ENCODE measurements at places on chromosomes 16 and 17.

GRCh38 chr16:84689111-84689510, 10.7 kb upstream of the USP10 start:
- no peak overlapping the region for H3K27ac ChIP-seq
- DNase-seq = no peak
- H3K36me3 ChIP-seq = no peaks in the 10 kb centered on the region
- H3K27me3 ChIP-seq = no peaks in the 10 kb centered on the region
- no peak overlapping the region for H3K4me3 ChIP-seq
- H3K4me1 ChIP-seq = peaks cover 9% of the 10 kb centered on the region

- H3K36me3 ChIP-seq = no peaks in the 10 kb centered on the region
- H3K27me3 ChIP-seq = peaks cover 5% of the 10 kb centered on the region
- no peaks in the 10 kb centered on the region for H3K4me1 ChIP-seq
- H3K27ac ChIP-seq = no peak overlapping the region
Observed at GRCh38 chr17:5651348-5651747, 67.0 kb upstream of the NLRP1 start.

DNA sequence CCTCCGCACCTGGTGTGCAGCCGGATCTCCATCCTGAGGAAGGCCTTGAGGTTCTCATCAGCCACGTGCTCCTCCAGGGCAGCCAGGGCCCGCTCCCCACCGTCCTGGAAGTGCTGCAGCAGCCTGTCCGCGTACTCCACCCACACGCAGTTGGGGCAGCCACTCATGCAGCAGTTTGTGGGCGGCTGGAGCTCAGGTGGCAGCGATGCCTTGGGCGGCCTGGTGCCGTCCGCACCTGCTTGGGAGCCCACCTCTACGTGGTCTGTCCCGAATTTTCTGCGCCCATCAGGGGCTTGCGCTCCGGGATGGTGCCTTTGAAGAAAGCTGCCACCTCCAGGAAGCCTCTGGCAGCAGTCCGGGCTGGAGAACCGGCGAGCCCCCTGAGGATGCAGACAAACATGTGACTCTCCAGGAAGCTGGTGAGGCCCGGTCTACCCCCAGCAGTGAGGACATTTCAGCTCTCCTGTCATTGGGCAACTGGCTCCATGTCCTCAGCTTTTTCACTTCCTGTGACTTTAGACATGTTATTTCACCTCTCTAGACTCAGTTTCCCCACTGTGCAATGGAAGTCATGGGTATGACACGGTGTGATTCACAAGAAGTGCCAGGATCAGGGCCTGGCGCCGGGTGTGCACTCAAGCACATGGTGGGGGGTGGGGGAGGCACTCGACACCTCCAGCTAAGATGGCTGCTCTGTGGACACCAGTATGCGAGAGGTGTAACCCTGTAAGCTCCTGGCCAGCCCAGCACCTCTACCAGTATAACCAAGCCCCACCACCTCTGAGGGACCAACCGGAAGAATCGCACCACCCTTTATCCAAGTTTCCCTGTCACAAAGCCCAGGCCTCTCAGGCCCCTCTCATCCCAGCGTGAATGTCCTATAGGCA, 957 bp downstream of the OXLD1 start:
- peak overlapping the region; percentile 80 for H3K4me3 ChIP-seq
- peaks cover 2% of the 10 kb centered on the region for H3K36me3 ChIP-seq
- H3K27ac ChIP-seq = peak overlapping the region; percentile 88

DNA sequence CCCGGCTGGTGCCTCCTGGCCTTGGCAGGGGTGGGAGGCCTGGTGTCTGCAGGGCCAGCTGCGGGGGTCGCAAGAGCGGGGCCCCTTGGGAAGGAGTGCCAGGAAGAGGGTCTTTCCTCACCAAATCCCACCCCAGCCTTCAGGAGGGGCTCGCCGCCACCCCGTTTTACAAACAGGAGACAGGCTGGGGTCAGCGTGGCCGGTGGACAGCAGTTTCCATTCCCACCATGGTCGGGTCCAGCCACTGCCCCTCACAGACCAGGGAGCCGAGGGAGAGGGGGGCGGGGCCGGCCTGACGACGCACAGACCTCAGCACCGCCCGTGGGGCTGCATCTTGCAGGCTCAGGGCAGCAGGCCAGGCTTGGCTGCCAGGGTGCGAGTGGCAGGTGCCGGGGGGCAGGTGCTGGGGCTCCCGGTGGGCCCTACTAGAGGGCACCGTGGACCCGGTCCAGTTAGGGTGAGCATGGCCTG, 7.6 kb downstream of the CBFA2T3 start:
- no peak overlapping the region for H3K4me3 ChIP-seq
- no peaks in the 10 kb centered on the region for H3K27me3 ChIP-seq
- no peaks in the 10 kb centered on the region for H3K36me3 ChIP-seq
- H3K4me1 ChIP-seq = no peaks in the 10 kb centered on the region
- no peak for DNase-seq

DNA sequence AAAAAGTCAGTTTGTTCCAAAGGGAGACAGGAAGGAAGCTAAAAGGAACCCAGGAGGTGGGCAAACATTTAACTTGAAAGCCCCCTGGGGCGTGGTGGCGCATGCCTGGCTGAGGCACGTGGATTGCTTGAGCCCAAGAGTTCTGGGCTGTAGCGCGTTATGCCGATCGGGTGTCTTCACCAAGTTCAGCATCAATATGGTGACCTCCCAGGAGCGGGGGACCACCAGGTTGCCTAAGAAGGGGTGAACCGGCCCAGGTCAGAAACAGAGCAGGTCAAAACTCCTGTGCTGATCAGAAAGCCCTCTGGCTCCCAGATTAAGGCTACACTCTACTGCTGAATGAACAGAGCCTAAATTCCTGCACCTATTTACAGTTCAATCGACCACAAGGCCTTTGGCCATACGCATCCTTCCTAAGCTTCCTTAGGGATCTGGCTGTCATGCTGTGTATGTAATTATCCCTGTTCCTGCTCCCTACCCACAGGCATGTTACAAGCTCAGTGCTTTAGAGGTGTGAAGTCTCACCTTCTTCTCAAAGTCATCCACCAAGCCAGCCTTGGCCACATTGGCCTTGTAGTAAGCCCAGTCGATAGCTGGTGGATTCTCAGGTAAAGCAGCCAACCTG, 5.0 kb downstream of the ATP5PD start:
- no peak for DNase-seq
- H3K4me3 ChIP-seq = no peak overlapping the region
- H3K27me3 ChIP-seq = no peaks in the 10 kb centered on the region
- no peak overlapping the region for H3K27ac ChIP-seq

DNA sequence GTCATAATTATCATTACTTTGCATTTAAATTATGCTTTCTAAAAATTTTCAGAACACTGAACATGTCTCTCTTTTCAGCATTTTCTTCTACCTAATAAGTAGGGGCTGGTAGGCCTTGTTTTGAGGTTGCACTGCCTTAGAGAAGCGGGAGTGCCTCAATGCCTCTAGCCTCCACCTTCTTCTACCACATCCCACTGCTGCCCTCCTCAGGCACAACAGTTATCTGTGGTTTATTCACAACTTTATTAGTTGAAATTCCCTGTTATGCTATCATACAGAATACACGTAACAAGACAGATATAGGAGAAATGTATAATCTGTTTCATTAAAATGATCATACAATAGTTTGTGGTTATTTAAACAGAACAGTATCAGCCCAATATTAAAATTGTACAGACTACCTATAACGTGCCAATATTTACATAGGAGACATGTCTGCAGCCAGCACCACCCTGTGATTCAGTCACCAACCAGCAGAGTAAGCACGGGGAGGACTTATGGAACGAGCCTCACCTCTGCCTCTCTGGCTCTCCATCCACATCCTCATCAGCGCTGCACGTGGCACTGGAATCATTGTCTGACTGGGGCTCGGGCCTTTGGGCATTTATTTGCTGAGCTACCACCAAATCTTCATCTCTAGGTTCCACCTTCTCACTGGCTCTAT, 101.2 kb downstream of the TTC19 start:
- H3K4me1 ChIP-seq = no peaks in the 10 kb centered on the region
- no peak overlapping the region for H3K4me3 ChIP-seq
- H3K27ac ChIP-seq = no peak overlapping the region
- peaks cover 16% of the 10 kb centered on the region for H3K36me3 ChIP-seq
- no peaks in the 10 kb centered on the region for H3K27me3 ChIP-seq

GRCh38 chr17:66354981-66355380, 52.6 kb downstream of the PRKCA start:
- H3K36me3 ChIP-seq = no peaks in the 10 kb centered on the region
- no peak overlapping the region for H3K27ac ChIP-seq
- peaks cover 10% of the 10 kb centered on the region for H3K4me1 ChIP-seq
- H3K27me3 ChIP-seq = no peaks in the 10 kb centered on the region

GRCh38 chr16:67763066-67763465, 43.3 kb downstream of the RANBP10 start:
- H3K4me3 ChIP-seq = no peak overlapping the region
- no peak for DNase-seq
- no peak overlapping the region for H3K27ac ChIP-seq
- H3K4me1 ChIP-seq = no peaks in the 10 kb centered on the region

DNA sequence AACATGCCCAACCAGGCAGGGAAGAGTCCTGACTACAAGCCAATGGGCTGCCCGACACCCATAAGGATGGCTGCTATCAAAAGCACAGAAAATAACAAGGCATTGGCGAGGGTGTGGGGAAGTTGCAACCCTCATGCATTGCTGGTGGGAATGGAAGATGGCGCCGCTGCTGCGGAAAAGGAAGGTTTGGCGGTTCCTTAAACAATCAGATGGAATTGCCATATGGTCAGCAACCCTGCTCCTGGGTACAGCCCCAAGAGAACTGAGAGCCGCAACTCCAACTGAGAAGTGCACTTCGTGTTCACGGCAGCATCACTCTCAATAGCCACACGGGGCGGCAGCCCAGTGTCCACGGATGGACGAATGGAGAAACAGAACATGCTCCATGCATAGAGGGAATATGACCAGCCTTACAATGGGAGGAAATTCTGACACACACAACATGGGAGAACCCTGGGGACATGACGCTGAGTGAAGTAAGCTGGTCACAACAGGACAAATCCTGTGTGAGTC, 193.3 kb downstream of the RBFOX3 start:
- no peaks in the 10 kb centered on the region for H3K27me3 ChIP-seq
- H3K27ac ChIP-seq = no peak overlapping the region
- no peak overlapping the region for H3K4me3 ChIP-seq
- H3K4me1 ChIP-seq = peaks cover 3% of the 10 kb centered on the region
- H3K36me3 ChIP-seq = no peaks in the 10 kb centered on the region

- no peak overlapping the region for H3K4me3 ChIP-seq
- no peak for DNase-seq
- H3K27me3 ChIP-seq = no peaks in the 10 kb centered on the region
- H3K36me3 ChIP-seq = no peaks in the 10 kb centered on the region
Observed at GRCh38 chr17:71127416-71127815, 958.1 kb downstream of the KCNJ2 start.

- H3K27me3 ChIP-seq = no peaks in the 10 kb centered on the region
- no peaks in the 10 kb centered on the region for H3K36me3 ChIP-seq
- no peak overlapping the region for H3K4me3 ChIP-seq
- H3K4me1 ChIP-seq = peaks cover 26% of the 10 kb centered on the region
- no peak for DNase-seq
Observed at GRCh38 chr17:50174444-50174843, 8.6 kb downstream of the SGCA start.

GRCh38 chr17:80931421-80932265, 60.0 kb upstream of the CHMP6 start:
- H3K27ac ChIP-seq = no peak overlapping the region
- no peak overlapping the region for H3K4me3 ChIP-seq
- H3K27me3 ChIP-seq = no peaks in the 10 kb centered on the region
- peak; percentile 49 for DNase-seq
- no peaks in the 10 kb centered on the region for H3K4me1 ChIP-seq

DNA sequence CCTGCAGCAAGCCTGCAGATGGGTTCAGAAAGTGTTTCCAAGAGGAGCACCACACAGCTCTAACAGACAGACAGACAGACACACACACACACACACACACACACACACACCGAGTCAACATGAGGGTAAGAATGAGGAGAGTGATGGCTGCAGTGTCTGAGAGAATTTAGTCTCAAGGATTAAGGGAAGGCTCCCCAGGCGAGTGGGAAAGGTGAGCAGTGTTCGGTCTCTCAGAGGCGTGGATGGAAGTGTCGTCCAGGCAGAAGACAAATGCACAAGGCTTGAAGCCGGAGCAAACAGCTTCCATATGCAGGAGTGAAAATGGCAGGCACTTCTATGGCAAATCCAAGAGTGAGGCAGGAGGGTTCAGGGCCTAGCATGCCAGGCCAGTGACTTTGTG, 770.1 kb downstream of the KCNJ18 start:
- no peaks in the 10 kb centered on the region for H3K27me3 ChIP-seq
- H3K27ac ChIP-seq = no peak overlapping the region
- H3K4me3 ChIP-seq = no peak overlapping the region
- no peaks in the 10 kb centered on the region for H3K4me1 ChIP-seq
- no peak for DNase-seq
- no peaks in the 10 kb centered on the region for H3K36me3 ChIP-seq

- peaks cover 6% of the 10 kb centered on the region for H3K4me1 ChIP-seq
- no peak overlapping the region for H3K4me3 ChIP-seq
- no peak for DNase-seq
Observed at GRCh38 chr16:4138713-4139112, 22.5 kb upstream of the ADCY9 start.

DNA sequence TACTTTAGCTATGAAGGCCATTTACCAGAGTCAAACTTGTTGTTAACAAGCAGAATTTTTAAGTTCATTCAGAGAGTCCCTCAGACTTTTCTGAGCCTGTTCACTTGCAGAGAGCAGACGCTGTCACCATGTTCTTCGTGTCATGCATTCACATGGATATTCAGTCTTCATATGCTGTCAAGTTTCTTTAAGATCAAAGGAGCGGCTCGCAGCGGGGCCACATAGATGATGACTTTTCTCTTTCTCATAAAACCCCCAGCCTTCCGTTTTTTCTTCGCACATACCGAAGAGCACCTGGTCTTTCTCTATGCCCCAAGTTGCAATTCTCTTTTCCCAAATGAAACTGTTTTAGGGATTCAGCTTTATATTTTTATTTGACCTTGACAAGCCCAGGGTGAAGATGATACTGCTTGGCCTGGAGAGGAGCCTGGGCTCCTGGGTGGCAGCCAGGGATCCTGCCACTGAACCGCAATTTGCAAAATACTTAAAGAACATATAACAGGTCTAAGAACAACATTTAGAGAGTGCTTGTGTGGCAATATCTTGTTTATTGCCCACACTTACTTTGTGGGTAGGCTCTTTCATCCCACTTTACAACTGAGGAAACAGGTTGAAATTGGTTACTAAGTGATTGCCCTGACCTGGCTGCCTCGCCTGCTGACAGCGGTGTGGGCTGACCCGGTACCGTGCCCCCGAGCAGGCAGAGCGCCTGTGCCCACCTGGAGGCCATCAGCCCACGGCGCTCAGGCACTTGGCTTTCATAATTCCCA, 22.9 kb downstream of the SEC14L1 start:
- peaks cover 52% of the 10 kb centered on the region for H3K4me1 ChIP-seq
- no peak for DNase-seq
- H3K27me3 ChIP-seq = no peaks in the 10 kb centered on the region
- H3K4me3 ChIP-seq = no peak overlapping the region
- no peaks in the 10 kb centered on the region for H3K36me3 ChIP-seq
- peak overlapping the region; percentile 70 for H3K27ac ChIP-seq

GRCh38 chr17:274902-275301, 77.7 kb downstream of the RPH3AL start:
- peaks cover 3% of the 10 kb centered on the region for H3K36me3 ChIP-seq
- no peaks in the 10 kb centered on the region for H3K4me1 ChIP-seq
- no peak overlapping the region for H3K27ac ChIP-seq
- no peaks in the 10 kb centered on the region for H3K27me3 ChIP-seq
- no peak overlapping the region for H3K4me3 ChIP-seq
- DNase-seq = no peak

- no peaks in the 10 kb centered on the region for H3K27me3 ChIP-seq
- no peaks in the 10 kb centered on the region for H3K36me3 ChIP-seq
- peak overlapping the region; percentile 97 for H3K4me3 ChIP-seq
- DNase-seq = peak; percentile 13
Observed at GRCh38 chr16:66751053-66751302, 431 bp downstream of the DYNC1LI2 start.
